ENCODE measurements at places on chromosomes 12 and 14.

DNA sequence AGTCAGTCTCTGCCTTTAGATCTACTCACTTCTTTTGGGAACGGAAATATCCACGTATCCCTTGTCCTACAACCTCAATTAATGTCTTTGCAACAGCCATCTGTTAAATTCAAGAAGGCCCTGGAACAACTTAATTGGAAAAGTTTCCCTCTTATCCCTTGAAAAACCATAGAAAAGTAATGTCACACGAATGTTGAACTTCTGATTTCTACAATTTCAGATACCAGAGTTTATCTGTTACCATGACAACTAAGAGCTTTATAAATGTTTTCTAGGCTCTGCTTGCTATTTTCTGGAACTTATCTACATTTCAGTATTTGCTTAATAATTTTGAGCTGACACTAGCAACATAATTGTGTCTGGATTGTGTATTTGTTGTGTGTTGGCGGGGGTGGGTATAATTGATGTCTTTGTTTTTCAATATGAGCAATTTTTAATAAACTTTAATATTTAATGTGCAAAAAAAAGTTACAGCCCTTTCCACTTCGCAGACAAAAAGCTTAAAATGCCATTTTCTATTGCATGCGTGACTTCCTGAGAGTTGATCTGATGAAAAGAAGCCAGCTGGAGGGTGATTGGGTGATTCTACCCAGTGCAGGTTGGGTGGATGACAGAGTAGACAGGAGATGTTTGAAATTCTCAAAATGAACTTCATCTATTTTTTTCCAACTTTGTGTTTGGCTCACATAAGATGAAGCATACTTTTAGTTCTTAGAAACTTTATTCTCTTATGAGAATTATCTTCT lies 11.8 kb upstream of the EDDM3A start:
- DNase-seq, result no peak

- no peak for DNase-seq
Measured at GRCh38 chr12:64997858-64998257, 123.2 kb downstream of the WIF1 start.

DNA sequence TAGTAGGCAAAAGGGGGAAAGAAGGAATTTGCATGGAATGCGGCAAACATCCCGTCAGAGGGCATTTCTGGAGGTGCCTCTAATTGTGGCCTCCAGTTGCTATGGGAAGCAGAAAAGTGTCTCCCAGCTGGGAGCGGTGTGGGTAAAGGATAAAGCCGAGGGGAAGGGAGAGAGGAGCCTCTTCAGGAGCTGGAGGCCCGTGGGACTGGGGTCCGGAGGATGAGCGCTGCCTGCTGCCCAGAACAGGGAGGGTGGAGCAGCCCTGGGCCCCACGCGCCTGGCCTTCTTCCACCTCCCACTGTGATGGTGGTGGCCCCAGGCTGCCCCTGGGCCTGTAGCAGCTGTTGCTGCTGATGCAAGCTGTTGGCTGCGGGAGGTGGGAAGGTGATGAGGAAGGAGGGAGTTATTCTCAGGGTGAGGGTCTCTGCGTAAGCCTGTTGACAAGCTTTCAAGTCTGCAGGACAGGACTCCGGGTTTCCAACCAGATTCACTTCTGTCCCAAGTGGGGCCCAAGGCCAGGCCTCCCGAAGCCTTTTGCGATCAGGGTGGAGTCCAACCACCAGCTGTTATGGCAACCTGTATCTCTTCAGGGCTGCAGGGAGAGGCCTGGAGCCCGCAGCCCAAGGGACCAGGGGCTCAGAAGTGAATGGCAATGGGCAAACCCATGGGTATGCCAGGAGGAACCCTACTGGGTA lies 19.1 kb upstream of the PGF start:
- DNase-seq, result no peak

DNA sequence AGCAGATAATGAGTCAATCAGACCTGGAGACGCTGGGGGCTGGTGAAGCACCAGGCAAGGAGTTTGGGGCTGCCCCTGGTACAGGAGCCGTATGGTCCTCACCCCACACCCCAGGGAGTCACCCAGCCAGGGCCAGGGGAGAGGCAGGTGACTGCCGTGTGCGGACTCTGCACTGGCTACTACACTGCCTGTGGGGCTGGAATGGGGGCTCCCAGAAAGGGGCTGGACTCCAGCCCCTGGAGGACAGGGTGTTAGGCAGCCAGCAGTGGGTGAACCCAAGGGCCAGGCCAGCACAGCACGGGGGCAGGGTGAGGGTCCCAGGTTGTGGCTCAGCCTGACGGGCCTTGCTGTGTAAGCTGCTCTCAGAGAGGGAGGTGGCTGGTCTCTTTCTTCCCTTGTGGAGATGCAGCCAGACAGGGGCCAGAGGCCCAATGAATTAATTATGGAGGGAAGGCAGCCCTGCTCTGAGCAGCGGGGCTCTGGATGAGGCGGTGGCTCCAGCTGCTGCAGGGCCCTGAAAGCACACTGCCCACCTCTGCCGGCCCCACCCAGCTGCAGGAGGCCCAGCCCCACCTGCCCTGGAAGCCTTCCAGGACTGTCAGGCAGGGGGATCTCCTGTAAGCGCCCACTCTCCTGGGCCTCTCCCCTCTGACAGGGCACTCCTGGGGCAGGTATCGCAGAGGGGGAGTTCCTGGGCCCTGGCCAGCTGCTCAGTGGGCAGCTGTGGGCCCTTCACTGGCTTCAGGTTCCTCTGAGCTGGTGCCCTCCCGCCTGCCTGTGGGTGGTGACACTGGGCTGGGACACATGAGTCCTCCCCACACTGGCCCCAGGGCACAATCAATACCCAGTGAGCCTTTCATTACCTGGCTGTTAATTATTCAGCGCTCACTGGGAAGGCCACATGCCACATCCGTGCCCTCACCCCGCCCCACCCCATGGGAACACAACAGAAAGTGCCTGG lies 142.5 kb upstream of the C14orf180 start:
- no peak for DNase-seq

DNA sequence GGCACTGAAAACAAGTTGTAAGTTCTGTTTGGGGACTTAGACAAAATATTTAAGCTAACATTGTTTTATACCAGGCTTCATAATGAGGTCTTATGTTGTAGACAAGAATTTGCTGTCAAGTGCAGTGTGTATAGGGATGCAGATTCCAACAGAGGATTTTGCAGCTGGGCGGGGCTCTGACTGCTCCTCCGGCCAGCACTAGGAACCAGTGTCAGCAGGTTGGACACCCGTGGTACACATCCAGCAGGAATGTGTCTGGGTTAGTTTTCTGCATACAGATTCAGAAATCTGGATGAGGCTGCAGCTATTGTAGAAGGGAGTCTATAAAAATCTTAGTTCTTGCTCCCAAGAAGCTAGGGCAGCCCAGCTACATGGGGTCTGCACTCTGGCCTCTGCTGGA lies 194.3 kb upstream of the RBM19 start:
- DNase-seq, result no peak

DNA sequence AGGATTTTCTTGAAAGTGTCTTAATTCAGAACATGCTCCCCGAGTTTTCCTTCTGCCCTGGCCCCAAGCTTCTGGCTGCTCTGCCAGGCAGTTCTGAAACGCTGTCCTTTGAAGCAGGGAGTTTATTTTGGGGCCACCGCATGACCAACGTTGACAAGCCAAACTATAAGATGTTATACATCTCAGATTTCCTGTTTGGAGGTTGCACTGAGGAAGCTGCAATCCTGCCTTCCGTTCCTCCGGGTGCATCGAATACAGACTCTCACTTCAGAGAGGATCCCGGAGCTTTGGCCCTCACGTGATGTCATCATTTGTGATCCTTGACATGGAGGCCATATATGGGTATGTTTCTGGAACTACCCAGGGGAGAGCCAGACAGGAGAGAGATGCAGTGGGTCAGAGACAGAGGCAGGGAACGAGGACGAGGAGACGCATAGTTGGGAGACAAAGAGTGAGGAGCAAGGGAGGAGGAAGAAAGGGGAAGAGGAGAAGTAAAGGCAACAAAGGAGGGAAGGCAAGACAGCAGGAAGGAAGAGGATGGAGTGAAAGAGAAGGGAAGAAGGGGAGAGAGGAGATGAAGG lies at the start of gene ASB2:
ASB2 (minus strand) TSS at position 94 of the 581 bp plus-strand sequence. CDS start 12,031 bp downstream, outside the sequence.
- DNase-seq, result no peak

- no peak for DNase-seq
Measured at GRCh38 chr14:28785096-28785952, 18.7 kb downstream of the FOXG1 start.

DNA sequence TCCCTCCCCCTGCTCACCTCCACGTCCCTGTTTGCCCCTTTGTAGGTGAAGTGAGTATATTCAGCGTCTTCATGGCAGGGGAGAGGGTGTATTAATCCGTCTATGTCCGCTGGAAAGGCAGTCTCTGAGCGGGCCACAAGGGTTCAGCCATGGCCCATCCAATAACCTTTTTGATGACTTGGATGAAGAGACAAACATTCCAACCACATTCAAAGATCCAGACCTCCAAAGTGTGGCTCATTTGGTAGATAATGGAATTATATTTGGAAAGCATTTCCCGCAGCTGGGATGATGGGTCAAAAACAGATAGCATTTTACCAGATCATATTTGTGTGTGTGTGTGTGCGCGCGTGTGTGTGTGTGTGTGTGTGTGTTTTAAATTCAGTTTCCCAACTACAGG lies 345.9 kb downstream of the DPF3 start:
- DNase-seq, result no peak

- no peak for DNase-seq
Measured at GRCh38 chr12:23611320-23611719, 338.1 kb downstream of the SOX5 start.

DNA sequence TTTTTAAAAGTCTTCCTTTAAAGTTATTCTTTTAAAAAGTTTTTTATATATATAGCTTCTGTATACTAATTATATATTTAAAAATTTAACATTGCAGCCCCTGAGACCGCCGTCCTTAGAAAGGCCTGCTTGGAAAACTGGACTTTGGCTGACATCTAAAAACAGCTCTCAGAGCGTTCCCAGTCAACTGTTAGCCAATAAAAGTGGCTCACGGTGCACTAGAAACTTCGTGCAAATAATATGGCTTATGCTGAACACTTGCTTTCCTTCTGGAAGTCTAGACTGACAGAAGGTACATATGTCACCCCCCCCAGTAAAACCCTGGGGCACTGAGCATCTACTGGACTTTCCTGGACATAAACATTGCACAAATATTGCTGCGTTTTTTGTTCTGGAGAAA lies 115.0 kb downstream of the KIF21A start:
- no peak for DNase-seq

Data from stimulated activated CD4-positive, alpha-beta T cell treated with anti-CD3 and anti-CD28 coated beads, Interleukin-4, amount 100 ng/mL, for 48 hours (primary cell).